ENCODE measurements at places on chromosomes 3 and 15. TPM values are rescaled to one million over a fixed set of nuclear protein-coding genes. Genes with fewer than 3 reads are reported as not detected.

DNA sequence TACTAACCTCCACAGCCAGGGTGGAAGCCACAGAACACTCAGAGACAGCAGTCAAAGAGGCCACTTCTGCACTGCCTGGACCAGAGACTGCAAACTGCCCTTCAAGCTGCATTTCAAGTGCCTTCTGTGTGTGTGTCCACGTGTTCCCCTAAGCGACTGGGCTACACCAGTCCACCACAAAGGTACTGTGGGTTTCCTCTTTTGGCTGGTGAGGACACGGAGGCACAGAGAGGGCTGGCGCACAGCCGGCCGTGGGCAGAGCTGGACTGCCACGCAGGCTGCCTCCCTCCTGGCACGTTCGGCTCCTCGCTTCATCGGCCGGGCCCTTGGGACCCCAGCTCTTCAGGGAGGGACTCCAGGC, 60.9 kb downstream of the MGLL start:
- no peak for DNase-seq

ZDHHC19 gene
- not detected for total RNA-seq

RASGRP1 gene
- 12.1 TPM for total RNA-seq

GRCh38 chr15:78873793-78874765, 1.4 kb downstream of the MORF4L1 start:
- DNase-seq, result peak; percentile 54

MON1A gene
- total RNA-seq, result 10.8 TPM

FBXO40 gene
- not detected for total RNA-seq

DNA sequence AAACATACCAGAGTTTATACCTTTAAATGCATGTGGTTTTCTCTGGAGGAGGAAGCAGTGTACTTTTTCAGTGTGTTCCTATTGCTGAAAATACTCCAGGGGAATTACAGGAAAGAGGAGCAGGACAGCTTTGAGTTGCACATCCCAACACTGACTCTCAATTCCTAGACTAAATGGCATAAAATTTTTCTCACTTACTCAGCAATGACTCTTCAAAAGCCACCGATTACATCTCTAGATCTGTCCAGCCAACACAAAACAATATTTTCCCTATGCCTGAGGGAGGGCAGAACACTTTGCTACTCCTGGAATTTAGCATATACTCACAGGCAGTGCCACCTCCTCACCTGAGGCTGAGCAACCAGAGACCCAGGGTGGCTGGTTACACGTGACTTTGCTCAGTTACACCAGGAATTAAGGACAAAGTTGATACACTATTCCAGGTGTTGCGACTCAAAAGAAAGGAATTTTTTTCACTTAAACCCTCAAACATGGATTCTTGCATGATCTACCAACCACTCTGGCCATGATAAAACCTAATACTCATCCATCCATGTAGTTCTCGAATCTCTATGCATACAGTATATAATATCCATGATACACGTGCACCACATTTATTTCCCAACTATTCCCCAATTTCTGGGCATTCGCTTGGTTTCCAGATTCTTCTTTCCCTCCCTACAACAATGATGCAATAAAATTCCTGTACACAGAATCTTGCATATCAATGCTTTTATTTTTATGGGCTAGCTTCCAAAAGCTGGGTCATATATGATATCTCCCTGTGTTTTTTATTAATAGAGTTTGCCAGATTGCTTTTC, 194.6 kb downstream of the THRB start:
- peak; percentile 91 for DNase-seq

DNA sequence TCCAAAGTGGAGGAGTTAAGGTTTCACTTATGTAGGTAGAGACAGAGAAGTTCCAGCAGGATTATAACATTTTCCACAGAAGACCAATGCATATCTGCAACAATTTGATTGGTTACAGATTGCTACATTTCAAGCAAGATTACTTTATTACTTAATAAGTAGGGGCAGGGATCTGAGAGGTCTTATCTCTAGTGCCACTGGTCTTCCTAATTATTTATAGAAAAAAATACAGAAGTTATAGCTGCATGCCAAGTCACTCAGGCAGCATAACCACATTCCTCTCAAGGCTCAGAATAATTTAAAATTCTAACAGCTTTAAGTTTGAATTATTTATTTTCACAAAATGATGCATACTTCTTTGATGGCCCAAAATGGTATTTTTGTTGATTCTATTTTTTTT, 30.5 kb downstream of the RAD54L2 start:
- no peak for DNase-seq

- DNase-seq, result no peak
Measured at GRCh38 chr3:194474675-194475074, 12.1 kb downstream of the ATP13A3 start.

- DNase-seq, result no peak
Measured at GRCh38 chr3:75042941-75043340, 428.5 kb upstream of the CNTN3 start.

GRCh38 chr3:38177181-38177580, 11.8 kb downstream of the OXSR1 start:
- no peak for DNase-seq

PP2D1 gene
- not detected for total RNA-seq

GRCh38 chr3:13044496-13045240, 28.6 kb downstream of the IQSEC1 start:
- DNase-seq, result no peak

GRCh38 chr3:185770109-185770508, 54.7 kb downstream of the IGF2BP2 start:
- no peak for DNase-seq
